ENCODE measurements at places on chromosomes 11 and 22.

- DNase-seq, result no peak
These were observed 23.6 kb downstream of the OR52E1 start for GRCh38 chr11:5092821-5093585.

- DNase-seq, result no peak
These were observed 8.9 kb upstream of the RAB3IL1 start for GRCh38 chr11:61926235-61926634.

- DNase-seq, result no peak
These were observed 30.3 kb upstream of the ABCC8 start for GRCh38 chr11:17506942-17507341.

- DNase-seq, result no peak
These were observed 121.8 kb downstream of the MICAL2 start for GRCh38 chr11:12232160-12232559.

DNA sequence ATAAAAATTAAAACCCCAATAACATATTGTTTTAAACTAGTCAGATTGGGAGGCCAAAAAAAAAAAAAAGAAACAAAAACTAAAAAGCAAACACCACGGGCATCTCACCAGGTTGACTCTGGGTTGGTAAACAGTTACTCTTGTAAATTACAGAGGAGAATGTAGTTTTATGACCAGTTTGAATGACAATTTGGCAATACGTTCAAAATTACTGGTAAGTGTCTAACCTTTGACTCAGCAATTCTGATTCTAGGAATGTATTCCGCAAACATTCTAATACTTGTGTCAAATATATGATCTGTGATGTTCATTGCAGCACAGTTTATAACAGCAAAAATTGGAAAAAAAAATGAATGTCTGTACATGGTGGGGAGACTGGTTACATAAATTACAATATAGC lies 1376.0 kb downstream of the TBC1D22A start:
- no peak for DNase-seq

DNA sequence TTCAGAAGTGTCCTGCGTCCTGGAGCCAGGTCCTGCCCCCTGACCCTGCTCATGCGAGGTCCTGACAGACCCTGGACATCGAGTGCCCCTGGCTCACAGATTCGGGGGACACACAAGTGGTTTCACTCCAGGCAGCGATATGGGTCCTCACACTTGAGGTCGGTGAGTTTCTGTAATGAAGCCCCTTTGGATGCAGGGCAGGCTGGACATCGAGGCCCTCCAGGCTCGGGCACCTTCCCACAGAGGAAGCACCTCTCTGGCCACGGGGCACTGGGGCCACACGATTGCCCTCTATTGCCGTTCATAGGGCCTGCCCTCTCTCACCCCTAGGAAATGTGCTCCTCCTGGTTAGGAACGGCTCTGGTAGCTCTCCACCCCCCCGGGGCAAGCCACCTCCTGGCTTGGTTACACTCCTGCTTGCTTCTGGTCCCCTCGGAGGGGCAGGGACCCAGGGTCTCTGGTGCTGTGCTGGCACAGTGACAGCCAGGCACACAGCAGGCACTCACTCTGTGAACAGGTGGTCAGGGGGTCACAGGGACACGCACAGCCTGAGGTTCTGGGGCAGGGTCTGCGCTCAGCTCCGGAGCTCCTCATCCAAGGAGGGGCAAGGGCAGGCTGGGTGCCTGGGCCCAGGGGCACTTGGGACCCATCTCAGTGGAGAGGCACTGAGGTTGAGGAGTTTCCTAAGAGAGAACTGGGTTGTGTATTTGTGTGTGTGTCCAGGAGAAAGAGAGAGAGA lies 907.7 kb downstream of the BRD1 start:
- DNase-seq, result peak; percentile 40

DNA sequence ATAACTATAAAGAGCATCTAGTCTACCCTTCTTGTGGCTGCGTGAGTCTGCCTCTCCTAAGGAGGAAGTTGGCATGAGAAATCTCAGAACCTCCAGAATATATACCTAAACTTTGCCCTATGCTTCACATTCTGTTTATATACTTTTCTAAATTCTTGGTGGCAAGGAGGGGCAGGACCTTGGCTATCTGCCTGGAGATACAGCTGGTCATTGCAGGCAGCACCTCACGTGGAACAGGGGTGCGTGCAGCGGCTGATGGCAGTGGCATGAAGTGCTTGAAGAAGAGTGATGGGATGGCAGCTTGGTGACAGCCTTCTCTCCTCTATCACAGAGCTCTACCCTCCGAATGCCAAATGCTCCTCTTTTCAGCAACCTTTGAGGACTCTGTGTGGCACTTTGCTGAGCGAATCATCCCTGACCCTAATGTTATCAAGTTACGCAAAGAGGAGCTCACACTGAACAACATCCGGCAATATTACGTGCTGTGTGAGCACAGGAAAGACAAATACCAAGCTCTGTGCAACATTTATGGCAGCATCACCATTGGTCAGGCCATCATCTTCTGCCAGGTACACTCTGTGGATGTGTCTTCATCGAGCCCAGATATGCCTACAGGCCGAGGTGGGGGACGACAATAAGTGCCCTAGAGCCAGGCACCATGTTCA lies 12.5 kb downstream of the DDX25 start:
- DNase-seq, result no peak

DNA sequence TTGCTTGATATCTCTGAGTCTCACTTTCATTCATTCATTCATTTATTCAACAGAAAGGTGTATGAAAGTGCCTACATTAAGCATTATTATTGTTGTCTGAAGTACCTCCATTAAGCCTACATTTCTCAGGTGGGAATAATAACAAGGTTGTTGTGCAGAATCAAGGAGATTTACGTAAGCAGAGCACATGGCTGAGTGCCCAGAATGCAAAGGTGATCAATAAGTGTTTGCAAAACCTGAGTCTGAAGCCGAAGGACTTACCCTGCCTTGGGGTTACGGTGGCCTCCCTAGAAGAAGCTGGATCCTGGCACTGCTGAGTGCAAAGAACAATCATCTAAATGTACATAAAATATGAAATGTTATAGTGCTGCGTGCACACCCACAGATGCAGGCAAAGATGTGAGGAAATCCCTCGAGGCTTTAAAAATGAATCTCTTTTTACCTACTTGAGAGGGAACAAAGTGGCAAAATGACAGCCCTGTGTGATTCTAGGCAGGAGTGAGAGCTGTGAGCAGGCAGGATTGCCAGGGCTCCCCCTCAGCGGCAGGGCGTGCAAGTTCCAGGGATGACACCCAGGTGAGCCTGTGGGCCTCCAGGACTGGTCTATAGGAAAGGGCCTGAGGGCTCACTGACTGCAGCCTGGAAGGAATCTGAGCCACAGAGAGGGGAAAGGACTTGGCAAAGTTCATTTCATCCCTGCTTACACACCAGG lies 133.1 kb upstream of the TBCEL start:
- DNase-seq, result no peak

DNA sequence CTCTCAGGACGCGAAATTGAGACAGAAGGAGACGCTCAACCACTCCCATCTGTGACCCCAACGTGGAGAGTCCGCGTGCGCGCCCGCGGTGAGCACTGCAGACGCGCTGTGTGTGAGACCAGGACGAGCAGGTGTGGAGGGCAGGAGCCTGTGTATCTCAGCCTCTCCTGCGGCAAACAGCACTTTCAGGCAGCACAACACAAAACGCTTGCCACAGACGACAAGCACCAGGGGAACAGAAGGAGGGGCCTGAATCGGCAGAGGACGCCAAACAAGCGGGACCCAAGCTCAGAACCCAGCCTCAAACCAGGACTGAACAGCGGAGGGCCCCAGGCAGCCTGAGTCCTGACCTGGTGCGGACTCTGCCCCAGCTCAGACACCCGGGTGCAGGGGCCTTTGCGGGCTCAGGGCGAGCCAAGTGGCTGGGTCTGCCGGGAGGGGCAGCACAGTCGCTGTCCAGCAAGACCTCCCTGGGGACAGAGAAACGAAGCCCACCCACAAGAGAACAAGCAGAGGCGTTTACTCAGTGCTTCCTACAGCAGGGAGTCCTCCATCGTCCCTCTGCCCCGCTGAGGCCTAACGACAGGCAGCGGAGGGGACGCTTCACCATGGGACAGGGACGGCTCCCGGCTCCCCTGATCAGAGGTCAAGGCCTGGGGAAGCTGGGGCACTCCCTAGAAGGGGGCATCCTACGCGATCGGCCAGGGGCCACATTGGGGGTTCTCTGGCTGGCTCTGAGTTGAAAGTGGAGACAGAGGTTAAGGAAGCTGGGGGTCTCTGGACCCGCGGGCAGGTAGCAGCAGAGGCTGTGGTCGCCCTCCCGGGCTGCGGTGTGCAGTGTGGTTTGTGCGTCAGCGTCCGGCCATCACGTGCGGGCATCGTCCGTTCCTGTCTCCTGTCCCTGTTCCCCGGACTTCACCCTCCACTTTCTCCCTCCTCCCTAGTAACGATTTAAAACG lies 560.8 kb downstream of the BRD1 start:
- DNase-seq, result no peak

DNA sequence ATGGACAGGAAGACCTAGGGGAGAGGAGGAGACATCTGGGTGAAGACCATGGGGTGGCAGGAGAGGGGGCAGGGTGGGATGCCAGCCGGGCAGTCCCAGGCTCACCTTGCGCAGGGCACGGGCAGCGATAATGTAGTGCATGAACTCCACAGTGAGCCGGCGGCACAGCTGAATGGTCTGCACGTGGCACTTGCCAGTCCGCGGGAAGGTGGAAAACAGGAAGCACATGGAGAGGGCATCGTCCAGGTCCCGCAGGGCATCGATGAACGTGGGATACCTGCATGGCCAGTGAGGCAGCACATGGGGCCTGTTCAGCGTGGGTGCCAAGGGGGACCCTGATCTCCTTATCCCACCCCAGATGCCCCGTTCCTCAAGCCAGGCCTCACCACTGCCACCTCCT lies 7.3 kb downstream of the PES1 start:
- DNase-seq, result no peak

GRCh38 chr11:84544566-84544965 lies 1082.6 kb downstream of the DLG2 start:
- no peak for DNase-seq

GRCh38 chr11:95850137-95850536 lies 59.8 kb downstream of the CEP57 start:
- DNase-seq, result no peak

- DNase-seq, result no peak
These were observed 313.5 kb downstream of the BLID start for GRCh38 chr11:121802542-121802941.

DNA sequence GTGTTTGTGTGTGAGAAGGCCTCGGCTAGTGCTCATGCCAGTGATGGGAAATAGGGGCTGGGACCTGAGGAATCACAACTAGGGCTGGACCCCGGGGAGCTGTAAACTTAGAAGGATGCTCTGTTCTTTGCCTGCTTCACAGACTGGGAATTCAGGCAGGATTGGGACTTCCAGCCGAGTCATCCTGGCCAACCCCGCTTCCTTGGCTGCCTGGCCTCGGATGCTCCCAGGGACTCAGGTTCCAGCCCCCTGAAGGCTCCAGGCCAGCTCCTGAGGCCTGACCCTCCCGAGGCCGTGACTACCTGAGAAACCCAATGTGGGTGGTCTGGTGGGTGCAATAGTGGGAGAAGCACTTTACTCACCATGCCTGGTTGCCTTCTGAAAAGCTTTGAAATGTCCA lies 44.7 kb downstream of the IRAG1 start:
- peak; percentile 38 for DNase-seq

GRCh38 chr11:15774388-15774939 lies 581.9 kb downstream of the SOX6 start:
- DNase-seq, result no peak

GRCh38 chr11:83641511-83641910 lies 355.3 kb upstream of the CCDC90B start:
- DNase-seq, result no peak

DNA sequence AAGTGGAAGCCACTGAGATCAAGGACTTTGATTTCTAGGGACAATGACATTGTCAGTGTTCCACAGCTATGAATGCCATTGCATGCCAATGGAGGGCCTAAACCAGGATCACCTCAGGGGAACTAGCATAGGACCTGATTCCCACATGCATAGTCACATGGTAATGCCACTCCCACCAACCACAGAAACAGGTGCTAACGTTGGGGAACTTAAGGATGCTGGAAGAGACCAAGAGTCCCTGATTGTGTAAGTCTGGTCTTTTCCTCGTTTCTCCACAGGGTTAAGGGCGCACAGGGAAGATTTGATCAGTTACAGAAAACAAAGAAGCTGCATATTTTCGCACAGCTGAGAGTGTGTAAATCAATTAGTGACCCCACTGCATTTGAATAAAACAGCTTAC lies 59.4 kb upstream of the CD44 start:
- no peak for DNase-seq

DNA sequence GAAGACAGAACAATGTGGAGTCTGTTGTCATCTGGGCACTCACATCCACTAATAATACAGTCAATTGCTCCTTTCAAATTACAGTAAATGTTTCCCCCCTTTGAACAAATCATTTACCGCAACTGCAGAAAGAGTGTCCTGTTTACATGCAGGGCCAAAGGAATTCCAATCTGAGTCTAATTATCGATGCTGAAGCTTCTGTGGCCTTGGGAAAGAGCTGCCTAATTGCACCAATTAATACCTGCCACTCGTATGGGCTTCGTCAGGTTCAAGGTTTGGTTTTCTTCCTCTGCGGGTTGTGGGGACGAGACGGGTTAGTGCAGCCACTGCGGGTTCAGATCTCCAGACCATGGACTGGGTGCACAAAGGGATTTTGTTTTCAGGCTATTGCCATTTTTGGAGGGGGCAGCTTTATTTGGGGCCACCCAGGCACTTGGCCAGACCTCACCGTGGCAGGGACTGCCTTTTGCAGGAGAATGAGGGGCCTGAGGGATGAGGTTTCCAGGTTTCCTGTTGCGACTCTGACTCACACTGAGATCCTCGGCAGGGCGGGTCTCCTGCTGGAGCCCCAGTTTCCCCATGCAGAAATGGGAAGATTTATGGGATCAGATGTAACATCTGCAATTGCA lies 147.6 kb downstream of the MIAT start:
- DNase-seq, result no peak

DNA sequence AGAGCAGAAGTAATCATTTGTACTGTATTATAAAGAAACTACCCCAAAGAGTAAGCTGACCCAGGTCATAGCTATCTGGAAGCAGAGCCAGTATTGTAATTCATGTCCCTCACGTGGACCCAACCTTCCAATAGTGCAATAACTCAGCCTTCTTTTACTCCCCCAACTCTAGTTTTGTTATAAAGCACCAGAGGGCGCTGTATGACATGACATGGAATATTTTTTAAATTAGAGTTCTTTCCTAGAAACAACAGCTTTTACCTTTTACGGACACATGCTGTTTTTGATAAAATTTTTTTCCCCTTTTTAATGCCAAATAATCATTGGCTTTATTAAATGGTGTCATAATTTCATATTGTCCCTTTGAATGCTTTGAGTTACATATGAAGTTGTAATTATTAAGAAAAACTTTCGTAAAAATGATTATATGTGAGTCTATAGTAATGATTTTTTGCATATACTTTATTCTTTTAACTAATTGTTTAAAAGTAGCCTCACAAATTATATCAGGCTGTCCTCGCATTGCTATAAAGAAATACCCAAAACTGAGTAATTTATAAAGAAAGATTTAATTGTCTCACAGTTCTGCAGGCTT lies 76.9 kb downstream of the DKK3 start:
- DNase-seq, result no peak

All from suprapubic skin (tissue), 4 donors.